ENCODE measurements at places on chromosomes 3 and 15.

DNA sequence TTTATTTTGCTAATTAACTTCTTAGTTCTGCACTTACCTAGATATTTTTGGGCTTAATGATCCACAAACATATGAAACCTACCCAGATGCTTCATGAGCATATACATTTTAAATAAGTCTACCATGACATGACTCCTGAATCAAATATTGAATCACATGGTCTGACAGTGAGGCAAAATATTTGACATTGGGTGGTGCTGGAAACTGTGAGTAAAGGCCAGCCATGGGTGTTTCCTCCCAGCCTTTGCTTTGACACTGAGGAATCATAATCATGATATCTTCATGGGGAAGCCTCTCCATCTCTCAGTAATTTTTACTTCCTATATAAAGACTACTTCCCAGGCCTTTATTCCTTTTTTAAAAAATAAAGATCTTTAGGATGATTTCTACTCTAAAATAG is 22.8 kb upstream of the SSR3 start:
- no peak for DNase-seq

- DNase-seq, result no peak
Observed at GRCh38 chr3:100518983-100519382, 26.6 kb downstream of the TMEM45A start.

DNA sequence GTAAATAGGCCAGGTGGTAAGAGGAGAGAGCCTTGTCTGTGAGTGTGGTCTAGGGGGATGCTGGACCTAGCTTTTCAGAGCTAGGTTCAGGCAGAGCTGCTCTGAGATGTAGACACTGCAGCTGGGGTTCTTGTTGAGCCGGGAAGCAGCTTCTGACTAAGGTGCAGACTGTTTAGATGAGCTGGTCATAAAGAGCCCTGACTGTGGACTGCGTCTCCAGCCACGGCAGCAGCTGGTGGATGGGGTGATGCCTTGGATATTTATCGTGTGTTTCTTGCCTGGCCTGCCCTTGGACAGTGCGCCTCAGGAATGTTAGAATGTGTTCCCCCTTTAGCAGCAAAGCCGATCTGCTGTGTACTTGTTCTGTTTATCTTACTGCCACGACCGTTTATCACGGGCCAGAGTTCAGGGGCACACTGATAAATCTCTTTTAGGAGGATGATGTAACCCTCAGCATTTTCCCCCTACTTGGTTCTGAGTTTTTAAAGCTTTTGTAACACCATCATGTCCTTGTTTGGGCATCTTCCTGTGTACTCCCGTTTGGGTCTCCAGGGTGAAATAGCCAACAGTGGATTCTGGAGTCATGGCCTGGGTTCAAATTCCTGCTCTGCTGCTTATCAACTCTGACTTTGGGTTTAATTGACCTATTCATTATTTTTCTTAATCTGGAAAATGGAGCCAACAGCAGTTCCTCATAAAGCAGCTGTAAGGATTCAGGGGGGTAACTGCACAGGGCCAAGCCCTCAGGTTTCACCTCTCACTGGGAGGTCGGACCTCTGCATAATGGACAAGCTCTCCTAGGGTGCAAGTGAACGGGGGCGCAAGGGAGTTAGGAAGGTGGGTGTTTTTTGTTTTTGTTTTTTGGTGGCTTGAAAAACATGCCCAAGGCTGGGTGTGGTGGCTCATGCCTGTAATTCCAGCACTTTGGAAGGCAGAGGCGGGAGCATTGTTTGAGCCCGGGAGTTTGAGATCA is 51.4 kb downstream of the FLNB start:
- no peak for DNase-seq

GRCh38 chr3:153113541-153113940 is 48.5 kb upstream of the RAP2B start:
- no peak for DNase-seq

DNA sequence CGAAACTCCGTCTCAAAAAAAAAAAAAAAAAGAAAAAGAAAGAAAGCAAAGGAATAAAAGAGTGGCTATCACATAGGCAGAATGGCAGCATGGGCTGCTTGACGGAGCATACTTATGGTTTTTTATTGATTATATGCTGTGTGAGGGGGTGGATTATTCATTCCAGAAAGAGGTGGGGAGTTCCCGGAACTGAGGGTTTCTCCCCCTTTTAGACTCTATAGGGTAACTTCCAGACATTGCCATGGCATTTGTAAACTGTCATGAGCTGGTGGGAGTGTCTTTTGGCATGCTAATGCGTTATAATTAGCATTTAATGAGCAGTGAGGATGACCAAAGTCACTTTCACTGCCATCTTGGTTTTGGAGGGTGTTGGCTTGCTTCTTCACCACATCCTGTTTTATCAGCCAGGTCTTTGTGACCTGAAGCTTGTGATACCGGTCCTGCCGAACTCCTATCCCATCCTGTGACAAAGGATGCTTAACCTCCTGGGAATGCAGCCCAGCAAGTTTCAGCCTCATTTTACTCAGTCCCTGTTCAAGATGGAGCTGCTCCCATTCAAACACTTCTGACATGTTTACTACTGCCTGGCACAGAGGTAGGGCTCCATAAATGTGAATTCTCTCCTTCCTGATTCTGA is 15.8 kb upstream of the ABHD17C start:
- no peak for DNase-seq
